ENCODE measurements at places on chromosomes 13 and 19. TPM values are rescaled to one million over a fixed set of nuclear protein-coding genes. Genes with fewer than 3 reads are reported as not detected.

- H3K27me3 ChIP-seq, result no peaks in the 10 kb centered on the region
- H3K4me3 ChIP-seq, result no peak overlapping the region
- no peak overlapping the region for H3K27ac ChIP-seq
- DNase-seq, result no peak
- peaks cover 14% of the 10 kb centered on the region for H3K4me1 ChIP-seq
These were observed 5.8 kb downstream of the CEBPA start for GRCh38 chr19:33296488-33296971.

DNA sequence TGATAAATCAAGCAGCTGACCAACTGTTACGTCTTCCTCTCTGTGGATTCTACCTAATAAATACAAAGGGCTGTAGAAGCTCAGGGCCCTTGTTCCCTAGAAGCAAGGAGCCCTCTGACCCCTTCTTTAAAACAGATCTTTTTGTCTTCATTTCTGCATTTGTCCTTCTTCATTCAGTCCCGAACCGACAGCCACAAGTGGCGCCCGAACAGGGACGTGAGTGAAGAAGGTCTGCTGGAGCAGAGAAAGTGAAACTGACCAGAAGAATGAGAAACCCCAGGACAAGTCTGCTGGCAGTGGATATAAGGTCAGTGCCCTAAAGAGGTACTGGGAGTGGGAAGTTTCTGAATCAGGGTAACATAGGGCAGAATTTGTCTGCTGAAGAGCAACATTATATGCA is 13.1 kb downstream of the ZNF773 start:
- H3K4me1 ChIP-seq, result no peaks in the 10 kb centered on the region
- DNase-seq, result no peak
- H3K4me3 ChIP-seq, result no peak overlapping the region
- no peaks in the 10 kb centered on the region for H3K27me3 ChIP-seq

GRCh38 chr13:42028113-42028799 is 20.2 kb upstream of the DGKH start:
- peak overlapping the region; percentile 85 for H3K27ac ChIP-seq
- H3K4me1 ChIP-seq, result no peaks in the 10 kb centered on the region
- DNase-seq, result peak; percentile 84
- H3K36me3 ChIP-seq, result no peaks in the 10 kb centered on the region
- no peak overlapping the region for H3K4me3 ChIP-seq
- H3K27me3 ChIP-seq, result no peaks in the 10 kb centered on the region

- DNase-seq, result no peak
- no peaks in the 10 kb centered on the region for H3K36me3 ChIP-seq
- H3K27ac ChIP-seq, result no peak overlapping the region
- peaks cover 19% of the 10 kb centered on the region for H3K27me3 ChIP-seq
These were observed 3.9 kb downstream of the FBXO17 start for GRCh38 chr19:38971672-38972071.

DNA sequence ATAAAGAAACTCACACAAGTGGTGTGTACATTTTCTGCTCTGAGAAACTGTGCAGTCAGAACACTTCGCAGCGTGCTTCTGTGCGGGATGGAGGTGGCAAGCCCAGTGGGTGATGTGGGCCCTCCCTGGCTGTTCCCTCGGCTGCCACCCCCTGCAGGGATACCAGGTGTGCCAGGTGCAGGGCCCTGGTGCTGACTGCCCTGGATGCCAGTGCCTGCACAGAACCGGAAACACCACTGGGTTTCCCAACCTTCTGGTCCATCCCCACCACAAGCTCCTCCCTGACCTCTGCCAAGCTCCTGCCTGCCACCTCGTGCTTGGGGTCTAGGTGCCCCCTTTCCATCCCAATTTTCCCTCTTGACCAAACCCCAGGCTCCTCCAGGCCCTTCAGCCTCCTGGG is 81.9 kb upstream of the MCF2L start:
- H3K27me3 ChIP-seq, result no peaks in the 10 kb centered on the region
- DNase-seq, result no peak
- H3K27ac ChIP-seq, result no peak overlapping the region
- peaks cover 3% of the 10 kb centered on the region for H3K4me1 ChIP-seq
- H3K36me3 ChIP-seq, result no peaks in the 10 kb centered on the region

DNA sequence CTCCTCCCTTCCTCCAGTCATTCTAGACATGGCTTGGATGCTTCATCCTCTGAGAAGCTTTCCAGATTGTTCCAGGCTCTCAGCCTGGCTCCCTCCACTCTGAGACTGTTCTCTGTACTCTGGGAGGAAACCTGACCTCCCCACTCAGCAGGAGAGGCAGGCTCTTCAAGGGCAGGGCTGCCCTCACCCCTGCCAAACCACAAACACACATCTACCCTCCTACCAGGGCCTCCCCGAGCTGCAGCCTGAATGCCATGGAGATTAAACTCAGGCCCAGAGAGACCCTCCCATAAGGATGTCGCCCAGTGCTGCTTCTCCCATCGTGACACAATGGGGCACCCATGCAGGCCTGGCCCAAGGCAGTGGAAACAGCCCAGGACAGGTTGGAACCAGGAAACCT is 16.2 kb downstream of the NUMBL start:
- DNase-seq, result no peak
- H3K27me3 ChIP-seq, result no peaks in the 10 kb centered on the region
- no peak overlapping the region for H3K27ac ChIP-seq

DNA sequence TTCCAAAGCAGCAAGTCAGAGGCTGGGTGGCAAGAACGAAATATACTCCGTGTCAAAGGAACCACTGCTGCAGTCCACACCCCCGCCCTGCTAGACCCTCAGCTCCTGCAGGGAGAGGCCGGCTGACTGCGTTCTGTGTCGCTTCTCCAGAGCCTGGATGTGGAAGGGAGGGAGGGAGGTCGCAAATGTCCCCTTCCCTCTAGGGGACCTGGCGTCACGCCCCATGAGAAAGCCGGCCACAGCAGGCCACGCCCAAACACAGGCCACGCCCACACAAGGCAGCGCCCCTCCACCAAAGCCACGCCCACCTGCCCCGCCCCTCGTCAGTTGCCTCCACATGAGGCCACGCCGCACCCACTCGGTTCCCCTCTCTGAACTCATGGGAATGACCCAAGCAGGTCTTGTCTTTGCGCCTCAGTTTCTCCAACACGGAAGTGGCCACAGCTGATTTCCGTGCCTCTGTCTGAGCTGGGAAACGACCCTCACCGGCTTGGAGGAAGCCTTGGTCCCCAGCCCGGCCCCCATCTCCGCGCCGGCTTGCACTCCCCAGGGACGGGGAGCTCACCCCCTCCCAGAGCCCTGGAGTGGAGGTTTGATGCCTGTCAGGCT is 38.4 kb upstream of the TCF3 start:
- peaks cover 7% of the 10 kb centered on the region for H3K27me3 ChIP-seq
- no peak overlapping the region for H3K27ac ChIP-seq
- no peaks in the 10 kb centered on the region for H3K4me1 ChIP-seq
- peak; percentile 64 for DNase-seq
- no peak overlapping the region for H3K4me3 ChIP-seq
- no peaks in the 10 kb centered on the region for H3K36me3 ChIP-seq

DNA sequence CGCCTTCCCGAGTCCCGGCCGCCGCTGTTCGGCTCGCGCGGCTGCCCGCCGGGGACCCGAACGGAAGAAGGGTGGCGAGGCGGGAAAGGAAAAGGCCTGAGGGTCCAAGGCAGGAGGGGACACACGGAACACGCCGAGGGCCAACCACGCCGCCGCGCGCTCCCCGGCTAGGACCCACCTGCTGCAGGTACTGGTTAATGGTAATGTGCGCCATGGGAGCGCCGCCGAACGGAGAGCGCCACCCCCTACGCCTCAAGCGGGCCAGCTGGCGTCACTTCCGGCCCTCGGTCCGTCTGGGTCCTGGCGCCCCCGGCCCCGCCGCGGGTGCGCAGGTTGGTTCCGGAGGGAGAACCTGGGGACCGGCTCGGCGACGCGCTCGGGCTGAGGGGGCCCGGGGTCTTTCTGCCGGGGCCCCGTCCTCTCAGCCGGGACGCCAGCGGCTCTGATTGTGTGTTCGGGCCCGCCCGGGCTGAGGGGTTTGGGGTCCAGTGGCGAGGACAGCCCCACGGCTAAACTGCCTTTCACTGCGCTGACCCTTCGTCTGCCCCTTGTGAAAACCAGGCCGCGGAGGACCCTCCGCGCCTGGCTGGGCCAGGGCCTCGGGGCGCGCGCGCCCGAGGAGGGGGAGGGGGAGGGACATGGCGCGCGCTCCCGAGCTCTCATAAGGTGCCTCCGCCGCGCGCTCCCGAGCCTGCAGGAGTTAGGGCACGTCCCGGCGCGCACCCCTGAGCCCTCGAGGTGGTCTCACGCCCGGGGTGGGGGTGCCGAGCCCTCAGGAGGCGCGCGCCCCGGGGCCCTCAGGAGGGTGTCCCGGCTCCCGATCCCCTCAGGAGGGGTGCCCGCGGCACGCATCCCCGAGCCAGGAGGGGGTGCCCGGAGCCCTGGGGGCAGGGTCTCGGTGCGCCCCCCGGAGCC is at the start of gene PCID2:
Gene PCID2, minus strand, starts transcription at position 249 of the 915 bp plus-strand sequence. Its CDS starts 35 bp downstream, at position 214.
- H3K36me3 ChIP-seq, result no peaks in the 10 kb centered on the region
- H3K4me1 ChIP-seq, result peaks cover 5% of the 10 kb centered on the region
- H3K27ac ChIP-seq, result peak within 1 kb of the TSS; percentile 99
- no peaks in the 10 kb centered on the region for H3K27me3 ChIP-seq

- DNase-seq, result no peak
- H3K36me3 ChIP-seq, result no peaks in the 10 kb centered on the region
- H3K4me1 ChIP-seq, result no peaks in the 10 kb centered on the region
- H3K27me3 ChIP-seq, result no peaks in the 10 kb centered on the region
- no peak overlapping the region for H3K4me3 ChIP-seq
These were observed 102.5 kb downstream of the ARHGEF7 start for GRCh38 chr13:111217641-111218040.

DNA sequence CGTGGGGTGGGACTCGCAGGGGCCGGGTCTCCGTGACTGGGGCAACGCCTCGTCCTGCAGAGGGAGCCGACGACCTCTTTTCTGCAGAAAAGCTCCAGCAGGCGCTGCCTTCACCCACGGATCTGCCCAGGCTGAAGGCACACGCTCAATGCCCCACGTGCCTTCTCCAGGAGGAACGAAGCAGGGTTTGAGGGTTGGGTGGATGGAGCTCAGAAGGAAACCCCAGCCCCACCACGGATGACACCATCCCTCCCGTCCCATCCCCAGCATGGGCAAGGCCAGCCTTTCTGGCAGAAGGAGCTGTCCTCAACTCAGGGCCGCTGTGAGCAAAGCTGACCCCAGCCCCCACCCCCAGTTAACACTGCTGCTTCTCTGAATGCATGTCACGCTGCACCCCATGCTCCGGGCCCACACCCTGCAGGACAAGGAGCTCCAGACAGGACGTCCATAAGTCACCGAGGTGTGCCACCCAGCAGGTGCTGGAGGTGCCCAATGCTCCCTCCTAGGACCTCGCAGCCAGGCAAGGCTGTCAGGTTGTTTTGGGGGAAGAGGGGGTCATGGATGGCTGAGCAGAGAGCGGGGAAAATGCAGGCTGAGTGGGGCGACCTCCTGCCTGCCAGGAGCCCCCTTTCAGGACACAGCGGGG is 7.4 kb downstream of the C19orf25 start:
- no peaks in the 10 kb centered on the region for H3K36me3 ChIP-seq
- DNase-seq, result no peak
- H3K4me3 ChIP-seq, result peak overlapping the region; percentile 27
- H3K4me1 ChIP-seq, result peaks cover 29% of the 10 kb centered on the region

- H3K27me3 ChIP-seq, result no peaks in the 10 kb centered on the region
- H3K4me1 ChIP-seq, result no peaks in the 10 kb centered on the region
- no peaks in the 10 kb centered on the region for H3K36me3 ChIP-seq
- H3K4me3 ChIP-seq, result no peak overlapping the region
- no peak for DNase-seq
These were observed 29.5 kb upstream of the ANKRD10 start for GRCh38 chr13:110944121-110944967.

DNA sequence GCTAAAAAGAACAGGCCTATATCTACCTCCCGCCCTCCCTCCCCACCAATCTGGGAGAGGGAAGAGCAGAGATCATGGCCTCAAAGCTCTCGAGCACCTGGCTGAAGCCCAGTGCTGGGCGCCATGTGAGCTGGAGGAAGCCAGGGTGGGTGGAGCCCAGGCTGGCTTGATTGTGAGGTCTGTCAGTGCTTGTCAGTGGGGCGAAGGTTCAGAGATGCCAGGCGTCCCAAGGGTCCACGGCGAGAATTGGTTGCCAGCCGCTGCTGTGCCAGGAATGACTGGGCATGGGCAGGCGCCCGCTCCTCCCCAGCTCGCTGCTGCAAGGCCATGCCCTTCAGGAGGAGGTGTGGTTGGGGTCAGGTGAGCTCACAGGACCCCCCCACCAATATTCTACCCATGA is 11.5 kb downstream of the BEST2 start:
- no peak overlapping the region for H3K27ac ChIP-seq
- no peak for DNase-seq
- no peaks in the 10 kb centered on the region for H3K27me3 ChIP-seq

- no peaks in the 10 kb centered on the region for H3K27me3 ChIP-seq
- H3K4me1 ChIP-seq, result no peaks in the 10 kb centered on the region
- no peak for DNase-seq
- H3K4me3 ChIP-seq, result no peak overlapping the region
- H3K36me3 ChIP-seq, result no peaks in the 10 kb centered on the region
These were observed 11.2 kb upstream of the KLF12 start for GRCh38 chr13:74145249-74145975.

DNA sequence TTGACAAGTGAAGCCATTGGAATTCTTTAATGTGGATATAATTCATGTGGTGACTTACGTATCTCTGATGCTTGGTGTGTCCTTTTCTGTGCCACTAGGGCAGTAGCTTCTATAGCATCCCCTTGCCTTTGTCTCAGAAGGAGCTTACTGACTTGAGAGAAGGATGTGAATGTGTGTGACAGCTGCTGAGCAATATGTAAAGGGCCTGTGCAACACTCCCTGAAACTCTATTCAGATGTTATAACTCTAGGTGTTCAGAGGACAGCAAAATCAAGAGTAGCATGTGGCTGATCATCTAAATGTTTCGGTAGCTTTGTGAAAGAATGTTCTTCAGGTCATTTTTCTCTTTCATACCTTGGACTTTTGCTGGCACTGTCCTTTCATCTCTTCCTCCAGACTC is 189.5 kb downstream of the LMO7 start:
- no peak for DNase-seq
- no peaks in the 10 kb centered on the region for H3K27me3 ChIP-seq
- no peaks in the 10 kb centered on the region for H3K4me1 ChIP-seq
- H3K36me3 ChIP-seq, result no peaks in the 10 kb centered on the region
- H3K4me3 ChIP-seq, result no peak overlapping the region

- H3K27me3 ChIP-seq, result no peaks in the 10 kb centered on the region
- peaks cover 4% of the 10 kb centered on the region for H3K36me3 ChIP-seq
- H3K27ac ChIP-seq, result no peak overlapping the region
- no peak overlapping the region for H3K4me3 ChIP-seq
These were observed 122.5 kb downstream of the STK24 start for GRCh38 chr13:98454389-98454881.

DNA sequence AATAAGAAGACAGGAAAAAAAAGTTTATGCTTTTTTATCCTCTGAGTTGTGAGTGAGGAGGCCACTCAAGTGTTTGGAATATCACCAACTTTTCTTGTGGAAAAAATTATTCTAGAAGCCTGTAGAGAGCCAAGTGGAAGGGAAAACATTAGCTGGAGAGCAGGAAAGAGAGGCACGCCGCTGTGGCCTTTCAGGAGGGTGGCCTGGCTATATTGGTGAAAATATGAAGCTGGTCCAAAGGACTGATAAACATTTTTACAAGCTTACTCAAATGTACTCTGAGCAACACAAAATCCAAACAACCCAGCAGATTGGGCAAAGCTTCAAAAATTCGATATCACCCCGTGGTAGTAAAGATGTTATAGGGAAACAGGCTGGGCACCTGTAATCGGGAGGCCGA is 2.3 kb upstream of the EIF3G start:
- no peak for DNase-seq
- H3K27ac ChIP-seq, result no peak overlapping the region
- no peak overlapping the region for H3K4me3 ChIP-seq
- no peaks in the 10 kb centered on the region for H3K4me1 ChIP-seq
- peaks cover 6% of the 10 kb centered on the region for H3K36me3 ChIP-seq

ZNF560 gene
- not detected for total RNA-seq

TUBB4A gene
- total RNA-seq, result 1.4 TPM

PEG3 gene
- 2.8 TPM for total RNA-seq

PABPC3 gene
- total RNA-seq, result 0.64 TPM

ENOX1 gene
- total RNA-seq, result 0.22 TPM

DACH1 gene
- total RNA-seq, result 3.9 TPM

SARS2 gene
- 37.2 TPM for total RNA-seq

ARMC6 gene
- 15.0 TPM for total RNA-seq

EID2B gene
- total RNA-seq, result 0.56 TPM
